ENCODE measurements at places on chromosomes 7 and 10.

- peak; percentile 97 for DNase-seq
Observed at GRCh38 chr10:3782451-3783315, 2.3 kb downstream of the KLF6 start.

DNA sequence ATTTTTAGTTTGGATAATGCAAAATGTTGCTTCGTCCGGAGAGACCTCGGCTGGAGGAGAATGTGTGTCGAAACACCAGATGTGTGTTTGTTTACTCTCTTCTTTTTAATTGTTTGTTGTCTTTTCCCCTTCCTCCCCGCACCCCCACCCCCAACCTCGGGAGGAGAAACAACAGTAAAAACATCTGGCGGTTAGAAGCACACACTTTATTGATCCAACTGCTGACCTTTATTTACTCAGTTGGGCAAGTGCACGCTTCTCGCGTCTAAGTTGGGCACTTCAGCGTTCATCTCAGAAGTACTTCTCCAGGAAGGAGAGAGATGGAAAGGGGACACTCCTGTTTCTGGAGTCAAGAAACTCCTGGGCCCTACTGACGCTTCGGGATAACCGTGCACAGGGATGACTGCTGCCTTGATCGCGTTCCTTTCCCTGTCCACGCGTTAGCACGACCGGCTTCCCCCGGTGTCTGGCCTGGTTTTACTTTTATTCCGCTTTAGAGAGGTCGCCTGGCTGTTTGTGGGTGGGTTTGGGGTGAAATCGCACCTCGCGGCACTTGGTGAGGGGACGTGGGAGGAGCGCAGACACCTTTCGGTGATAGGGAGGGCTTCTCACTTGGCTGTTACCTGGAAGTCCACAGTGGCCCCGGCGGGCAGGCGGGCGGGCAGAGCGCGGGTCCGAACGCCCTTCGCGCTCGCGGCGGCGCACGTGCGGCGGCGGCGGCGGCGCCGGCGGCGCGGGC is 168.3 kb upstream of the PPP1R3A start:
- peak; percentile 25 for DNase-seq

DNA sequence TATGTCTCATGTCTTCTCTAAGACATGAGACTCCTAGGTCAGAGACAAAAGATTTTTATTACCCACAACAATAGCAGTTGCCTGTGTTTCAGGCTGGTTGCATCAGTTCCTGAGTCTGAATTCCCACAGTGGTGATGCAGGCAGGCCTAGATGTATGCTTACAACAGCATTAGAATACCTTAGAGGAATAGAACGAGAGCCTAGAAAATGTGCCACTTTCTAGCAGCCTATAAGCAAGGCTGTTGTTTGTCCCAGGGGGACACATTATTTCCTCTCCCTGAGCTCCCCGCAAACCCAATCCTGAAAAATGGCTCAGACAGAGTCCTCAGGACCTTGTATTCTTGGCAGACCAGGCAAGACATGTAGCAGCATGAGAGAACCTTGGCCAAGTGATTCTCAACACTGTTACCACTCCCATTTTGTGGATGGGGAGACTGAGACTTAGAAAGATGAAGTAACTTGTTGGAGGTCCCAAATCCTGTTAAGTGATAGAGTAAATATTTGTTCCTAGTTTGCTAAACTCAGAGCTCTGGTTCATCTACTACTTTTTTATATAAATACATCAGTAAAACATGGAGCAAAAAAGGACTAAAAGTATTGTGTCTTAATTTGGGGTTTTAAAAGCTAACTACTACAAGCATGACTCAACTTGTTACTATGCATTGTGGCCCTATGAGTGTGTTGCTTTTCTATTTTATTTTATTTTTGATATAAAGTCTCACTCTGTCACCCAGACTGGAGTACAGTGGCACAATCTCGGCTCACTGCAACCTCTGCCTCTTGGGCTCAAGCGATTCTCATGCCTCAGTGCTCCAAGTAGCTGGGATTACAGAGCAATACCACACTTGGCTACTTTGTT is 14.2 kb downstream of the VTI1A start:
- peak; percentile 54 for DNase-seq

DNA sequence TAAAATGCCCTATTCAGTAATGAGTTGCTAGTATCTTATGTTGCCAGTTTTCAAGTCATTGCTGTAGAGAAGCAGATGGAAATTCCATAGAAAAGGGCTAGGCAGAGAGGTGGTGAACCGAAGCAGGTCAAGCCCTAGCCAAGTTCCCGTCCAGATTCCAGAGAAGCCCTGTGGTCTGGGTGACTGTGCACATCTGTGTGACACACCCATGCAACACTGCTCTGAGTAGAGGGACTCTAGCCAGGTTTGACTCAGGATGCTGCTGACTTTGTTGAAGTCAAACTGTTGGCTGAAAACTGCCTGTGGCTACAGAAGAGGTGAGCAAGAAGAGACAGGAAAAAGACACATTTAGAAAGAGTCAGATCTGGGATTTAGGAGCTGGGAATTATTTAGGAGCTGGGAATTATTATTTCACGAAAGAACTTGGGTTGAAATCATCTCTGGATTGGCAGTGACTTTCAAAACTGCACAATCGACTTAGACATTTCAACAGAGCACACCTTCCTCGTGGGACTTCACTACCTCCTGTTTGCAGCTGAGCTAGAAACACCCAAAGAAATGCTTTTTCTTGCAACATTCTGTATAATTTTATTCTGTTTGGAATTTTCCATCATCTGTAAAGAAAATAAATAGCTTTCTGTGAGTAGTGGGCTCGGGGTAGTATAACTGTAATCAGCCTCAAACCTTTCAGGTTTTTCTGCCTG is 149.1 kb upstream of the PRKCQ start:
- DNase-seq, result peak; percentile 63

GRCh38 chr10:45454859-45455258 is 80.8 kb downstream of the ALOX5 start:
- DNase-seq, result no peak

- no peak for DNase-seq
Observed at GRCh38 chr10:6928586-6928985, 348.5 kb upstream of the PRKCQ start.

DNA sequence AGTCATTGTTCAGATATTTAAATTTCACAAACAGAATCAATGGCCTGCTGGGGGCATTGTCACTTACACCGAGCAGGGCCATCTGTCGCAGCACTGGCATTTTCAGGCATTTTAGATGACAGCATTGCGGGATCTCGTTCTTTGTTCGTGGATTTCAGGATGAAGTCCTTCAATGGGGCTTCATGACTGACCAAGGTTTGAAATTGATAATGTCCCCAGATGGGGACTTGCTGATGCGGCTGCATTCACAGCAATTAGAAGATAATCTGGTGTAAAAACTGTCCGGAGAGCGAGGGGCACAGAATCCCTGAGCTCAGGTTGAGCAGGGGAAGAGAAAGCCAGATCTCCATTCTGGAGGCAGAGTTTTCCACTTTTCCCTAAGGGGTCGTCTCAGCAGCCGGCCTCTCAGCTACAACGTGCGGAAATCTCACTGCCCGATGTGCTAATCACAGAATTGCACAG is 1.9 kb upstream of the C7orf33 start:
- DNase-seq, result no peak
